ENCODE measurements at places on chromosomes 7 and 10. TPM values are rescaled to one million over a fixed set of nuclear protein-coding genes. Genes with fewer than 3 reads are reported as not detected.

TAS2R60 gene
- polyA plus RNA-seq = not detected

KIN gene
- polyA plus RNA-seq = 12.6 TPM

BTBD16 gene
- polyA plus RNA-seq = not detected

CALU gene
- polyA plus RNA-seq = 293 TPM

DNAJB12 gene
- 20.0 TPM for polyA plus RNA-seq

CDH23 gene
- polyA plus RNA-seq = 2.9 TPM

ATP6V0A4 gene
- polyA plus RNA-seq = 0.15 TPM

BICC1 gene
- polyA plus RNA-seq = 20.0 TPM

TMEM168 gene
- polyA plus RNA-seq = not detected

FOXI2 gene
- 0.34 TPM for polyA plus RNA-seq

GRID2IP gene
- polyA plus RNA-seq = 0.19 TPM

All from muscle of arm (tissue), 14 donors.